Stimulated activated CD8-positive, alpha-beta memory T cell treated with anti-CD3 and anti-CD28 coated beads, Interleukin-2, amount 100 ng/mL, for 1 hour (primary cell): ENCODE measurements at places on chromosomes 12 and 14.

DNA sequence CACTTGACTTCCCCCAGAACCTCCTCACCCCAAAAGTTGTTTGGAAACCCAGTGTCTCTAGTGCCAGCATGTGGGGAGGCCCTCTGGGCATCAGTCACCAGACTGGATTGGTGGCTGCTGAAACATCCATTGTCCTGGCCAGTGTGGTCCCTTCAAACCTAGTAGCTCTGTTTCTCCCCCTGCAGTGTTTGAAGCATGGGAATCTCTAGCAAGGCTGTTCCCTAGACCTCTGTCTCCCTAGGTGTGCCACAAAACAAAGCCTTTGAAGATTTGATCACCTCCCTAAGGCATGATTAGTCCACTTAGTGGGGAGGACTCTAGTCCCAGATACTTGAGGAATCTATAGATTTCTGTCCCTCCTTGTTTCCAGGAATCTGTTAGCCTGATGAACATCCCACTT, 60.3 kb downstream of the ARF6 start:
- DNase-seq = no peak

GRCh38 chr12:90122681-90123080, 414.0 kb upstream of the ATP2B1 start:
- no peak for DNase-seq

DNA sequence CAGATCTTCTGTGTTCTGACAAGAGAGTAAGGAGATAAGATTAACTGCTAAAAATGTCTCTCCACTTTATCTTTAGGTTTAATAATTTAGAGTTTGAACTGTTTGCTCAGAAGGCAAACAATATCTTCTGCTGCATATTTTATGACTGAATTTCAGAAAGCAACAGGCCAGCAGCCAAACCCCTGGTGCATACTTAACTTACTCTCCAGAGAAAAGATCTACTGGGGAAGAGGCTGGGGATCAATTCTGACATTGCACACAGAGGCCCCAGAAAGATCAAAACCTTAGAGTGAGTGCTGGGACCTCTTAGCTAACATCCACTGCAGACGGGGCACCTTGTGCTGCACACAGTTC, 518.2 kb downstream of the TMEM132D start:
- DNase-seq = no peak

DNA sequence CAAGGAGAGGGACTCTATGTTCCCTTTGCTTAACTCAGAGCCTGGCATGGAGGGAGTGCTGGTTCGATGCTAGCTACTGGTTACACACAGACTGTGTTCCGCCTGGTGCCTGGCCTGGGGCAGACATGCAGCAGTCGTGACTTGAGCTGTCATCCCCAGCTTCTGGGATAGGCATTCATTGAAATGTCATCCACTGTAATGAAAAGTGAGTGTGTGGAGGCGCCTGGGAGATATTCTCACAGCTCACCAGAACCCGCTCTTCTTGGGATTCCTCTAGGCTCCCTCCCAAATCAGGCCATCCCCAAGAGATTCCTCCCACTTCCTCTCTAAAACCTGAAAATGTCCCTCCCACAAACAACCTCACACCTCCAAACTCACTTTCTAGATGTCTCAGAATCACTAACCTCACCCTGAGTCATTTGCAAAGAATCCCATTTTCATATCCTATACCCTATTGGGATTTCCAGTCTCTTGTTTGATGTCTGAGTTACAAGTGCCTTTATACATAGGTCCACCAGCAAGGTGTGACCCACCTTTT, 82.8 kb downstream of the CRACR2A start:
- no peak for DNase-seq

- DNase-seq = no peak
Measured at GRCh38 chr12:4120316-4120917, 153.1 kb upstream of the CCND2 start.

GRCh38 chr12:32541754-32542374, 137.2 kb upstream of the DNM1L start:
- DNase-seq = no peak

GRCh38 chr12:127150479-127150878, 1116.5 kb upstream of the TMEM132C start:
- no peak for DNase-seq

- no peak for DNase-seq
Measured at GRCh38 chr14:69880044-69880487, 850 bp downstream of the SMOC1 start.

GRCh38 chr14:92362781-92363235, 39.8 kb downstream of the SLC24A4 start:
- DNase-seq = no peak

- no peak for DNase-seq
Measured at GRCh38 chr14:91232052-91232451, 12.5 kb downstream of the GPR68 start.

GRCh38 chr12:113003636-113004035, 25.3 kb downstream of the OAS2 start:
- no peak for DNase-seq

GRCh38 chr14:51297066-51297465, 57.0 kb downstream of the TMX1 start:
- DNase-seq = no peak

GRCh38 chr12:46534327-46534840, 161.8 kb upstream of the SLC38A2 start:
- no peak for DNase-seq
